Stimulated activated CD4-positive, alpha-beta T cell treated with anti-CD3 and anti-CD28 coated beads, TNF-alpha, amount 100 ng/mL, for 1 hour (primary cell): ENCODE measurements at places on chromosomes 1 and 21.

GRCh38 chr21:29231756-29232529 is 66.8 kb upstream of the BACH1 start:
- DNase-seq = no peak

DNA sequence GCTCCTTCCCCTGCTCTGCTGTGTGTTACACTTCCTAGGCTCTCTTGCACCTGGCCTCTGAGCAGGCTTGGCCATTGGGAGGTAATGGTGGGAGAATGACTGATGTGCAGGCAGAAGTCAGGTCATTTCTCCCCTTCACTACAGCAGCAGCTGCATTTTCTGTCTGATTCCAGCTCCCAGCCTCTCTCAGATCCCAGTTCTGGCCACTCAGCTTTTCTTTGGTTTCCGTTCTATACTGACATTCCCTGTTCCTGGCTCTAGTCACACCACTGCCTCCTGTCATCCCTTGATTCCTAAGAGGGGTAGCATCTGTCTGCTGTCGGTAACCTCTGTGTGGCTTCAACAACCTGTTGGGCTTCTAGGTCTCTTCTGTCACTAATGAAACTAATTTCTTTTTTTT is 127.7 kb upstream of the HOOK1 start:
- DNase-seq = no peak

DNA sequence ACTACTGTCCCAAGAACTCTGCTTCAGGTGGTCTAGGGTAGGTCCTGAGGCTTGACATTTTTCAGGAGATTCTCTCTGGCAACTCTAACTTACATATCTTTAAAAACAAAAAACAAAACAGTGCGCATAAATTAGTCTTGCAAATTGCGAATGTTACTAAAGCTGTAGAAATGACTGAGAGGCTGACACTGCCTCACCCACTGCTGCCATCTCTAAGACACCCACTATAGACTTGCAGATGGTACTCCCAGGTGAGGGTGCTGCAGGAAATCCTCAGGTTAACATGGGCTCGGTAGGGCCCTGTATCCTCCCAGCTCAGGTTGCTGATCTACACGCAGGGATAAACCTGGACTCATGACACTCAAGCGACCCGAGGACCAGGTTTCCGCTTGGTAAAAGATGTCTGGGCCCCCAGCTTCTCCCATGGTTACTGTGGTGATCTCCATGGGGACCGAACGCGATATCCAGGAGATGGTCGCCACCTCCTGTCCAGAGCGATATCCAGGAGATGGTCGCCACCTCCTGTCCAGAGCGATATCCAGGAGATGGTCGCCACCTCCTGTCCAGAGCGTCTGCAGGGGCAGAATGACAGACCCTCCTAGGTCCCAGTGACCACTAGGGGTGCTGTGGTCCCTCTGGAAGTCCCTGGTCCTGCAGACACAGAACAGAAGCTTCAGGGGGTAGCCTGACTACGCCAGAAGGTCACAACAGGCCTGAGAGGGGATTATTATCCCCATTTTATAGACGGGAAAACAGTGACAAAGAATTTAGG is 16.2 kb upstream of the LY9 start:
- DNase-seq = no peak

- no peak for DNase-seq
Observed at GRCh38 chr21:25742900-25743299, 8.1 kb downstream of the GABPA start.

- DNase-seq = no peak
Observed at GRCh38 chr1:225657462-225657989, 4.6 kb upstream of the ENAH start.

GRCh38 chr1:24118410-24119242 is 6.7 kb upstream of the MYOM3 start:
- no peak for DNase-seq

DNA sequence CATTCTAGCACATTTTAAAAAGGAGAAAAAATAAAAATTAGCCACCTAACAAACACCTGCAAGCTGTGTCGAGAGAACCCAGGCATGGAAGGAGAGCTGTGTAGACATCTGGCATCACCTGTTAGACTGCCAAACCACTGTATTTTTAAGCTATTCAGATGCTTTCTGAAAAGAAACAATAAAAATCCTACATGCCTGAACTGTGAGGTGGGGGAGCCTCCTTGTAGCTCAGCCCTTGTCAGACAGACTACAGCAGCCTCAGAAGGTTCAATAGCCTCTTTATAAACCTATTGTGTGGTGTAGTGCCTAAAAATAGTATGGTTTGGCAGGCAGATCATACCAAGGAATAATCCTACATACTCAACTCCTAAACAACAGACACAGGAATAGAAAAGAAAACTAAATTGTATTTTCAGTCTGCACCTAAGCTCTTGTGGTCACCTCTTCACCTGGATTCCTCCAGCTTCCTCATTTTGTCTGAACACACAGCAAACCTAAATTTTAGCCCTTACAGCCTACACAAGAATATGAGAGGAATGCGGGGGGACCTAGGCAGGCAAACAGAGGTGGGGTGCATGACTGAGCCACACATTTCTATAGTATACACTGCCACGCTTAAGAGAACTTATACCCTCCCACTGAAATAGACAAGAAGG is 67.0 kb downstream of the SIPA1L2 start:
- DNase-seq = no peak

DNA sequence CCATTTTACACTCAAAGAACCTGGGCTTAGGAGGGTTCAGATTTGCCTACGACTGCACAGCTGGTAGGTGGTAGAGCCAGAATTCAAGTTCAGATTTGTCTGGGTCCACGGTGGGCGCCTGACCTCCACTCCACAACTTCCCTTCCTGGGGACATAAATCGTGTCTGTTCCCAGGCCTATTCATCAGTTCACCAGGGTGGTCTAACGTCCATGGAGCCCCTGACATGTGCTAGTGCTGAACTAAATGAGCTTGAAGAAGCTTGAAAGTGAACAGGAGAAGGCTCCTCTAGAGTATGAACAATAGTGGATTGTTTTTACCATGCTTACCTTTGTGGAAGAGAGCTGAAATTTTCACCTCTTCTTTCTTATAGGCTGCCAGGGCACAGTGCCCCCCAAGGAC is 32.5 kb upstream of the KIF1B start:
- no peak for DNase-seq

DNA sequence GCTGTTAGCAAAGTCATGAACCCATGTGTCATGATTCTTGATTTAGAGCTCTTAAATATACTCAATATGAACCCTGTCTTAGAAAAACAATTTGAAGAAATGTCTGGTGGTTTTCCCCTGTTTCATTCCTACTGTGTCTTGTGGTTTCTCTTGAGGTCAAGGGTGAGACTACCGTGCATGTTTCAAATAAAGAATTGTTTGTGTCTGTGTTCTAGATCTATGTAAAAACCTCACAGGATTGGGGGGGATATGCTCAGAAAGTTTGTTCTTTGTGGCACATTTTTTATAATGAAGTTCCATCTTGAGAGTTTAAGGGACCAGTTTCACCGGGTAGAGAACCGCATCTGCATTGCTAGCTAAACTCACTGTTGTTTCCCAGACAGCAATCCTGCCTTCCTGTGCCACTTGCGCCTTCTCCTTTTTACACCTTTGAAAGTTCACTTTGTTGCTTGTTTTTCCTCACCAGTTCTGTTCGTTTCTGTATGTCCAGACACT is 30.9 kb upstream of the CACYBP start:
- no peak for DNase-seq

- no peak for DNase-seq
Observed at GRCh38 chr21:35223480-35224156, 174.5 kb upstream of the RUNX1 start.

GRCh38 chr1:161258439-161259344 is at the start of gene PCP4L1:
PCP4L1 (plus strand) TSS chr1:161258745; CDS start chr1:161258975, 230 bp downstream.
- DNase-seq = peak; percentile 18

GRCh38 chr1:200409203-200409760 is 554 bp downstream of the ZNF281 start:
- no peak for DNase-seq

DNA sequence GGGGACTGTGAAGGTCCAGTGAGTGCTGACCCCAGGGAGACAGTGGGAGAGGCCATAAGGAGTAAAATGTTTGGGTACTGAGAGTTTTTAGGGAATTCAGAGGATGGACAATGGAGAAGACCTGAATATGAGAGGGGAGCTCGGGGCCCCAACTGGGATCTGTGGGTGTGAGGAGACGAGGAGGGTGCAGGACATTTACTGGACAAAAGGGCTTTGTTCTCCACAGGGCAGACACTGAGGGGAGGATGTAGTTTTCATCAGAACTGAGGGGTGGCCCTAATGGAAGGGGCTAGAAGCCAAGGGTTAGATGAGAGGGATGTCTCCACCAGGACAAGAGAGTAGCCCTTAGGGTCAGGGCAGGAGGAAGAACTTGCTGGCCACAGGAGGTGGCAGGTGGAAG is 30.0 kb downstream of the TMCC2 start:
- DNase-seq = no peak

DNA sequence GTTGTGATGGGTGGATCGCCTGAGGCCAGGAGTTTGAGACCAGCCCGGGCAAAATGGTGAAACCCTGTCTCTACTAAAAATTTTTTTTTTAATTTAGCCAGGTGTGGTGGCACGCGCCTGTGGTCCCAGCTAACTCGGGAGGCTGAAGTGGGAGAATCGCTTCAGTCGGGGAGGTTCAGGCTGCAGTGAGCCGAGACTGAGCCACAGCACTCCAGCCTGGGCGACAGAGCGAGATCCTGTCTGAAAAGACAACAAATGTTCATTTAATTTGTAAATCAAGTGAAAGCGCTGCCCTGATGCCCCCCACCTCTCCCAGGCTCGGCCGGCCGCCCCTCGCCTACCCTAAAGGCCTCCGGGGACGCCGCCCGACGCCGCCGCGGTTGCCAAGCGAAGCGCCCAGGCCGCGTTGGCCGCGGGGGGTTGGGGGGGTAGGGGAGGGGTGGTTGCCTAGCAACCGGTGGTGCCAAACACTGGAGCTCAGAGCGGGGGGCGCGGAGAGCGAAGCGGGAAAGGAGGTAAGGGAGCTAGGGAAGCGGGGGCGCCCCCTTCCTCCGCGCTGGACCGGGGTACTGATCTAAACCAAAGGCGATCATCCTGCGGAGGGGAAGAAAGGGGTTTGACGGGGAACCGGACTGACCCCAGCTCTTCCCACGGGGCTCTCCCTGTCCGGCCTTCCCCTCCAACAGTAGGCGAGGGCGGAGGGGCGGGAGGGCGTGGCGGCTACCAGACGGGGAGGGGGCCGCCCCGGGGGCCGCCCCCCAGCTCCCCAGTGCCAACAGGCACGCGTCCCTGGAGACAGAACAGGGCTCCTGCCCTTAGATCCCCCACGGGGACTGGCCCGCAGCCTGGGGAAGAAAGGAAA is at the start of gene TEKT2:
TSS of gene TEKT2 (plus strand) at position 460 of the 862 bp plus-strand sequence. CDS start 828 bp downstream, outside the sequence.
- no peak for DNase-seq

GRCh38 chr1:31238612-31238985 is 1.1 kb downstream of the NKAIN1 start:
- DNase-seq = no peak

DNA sequence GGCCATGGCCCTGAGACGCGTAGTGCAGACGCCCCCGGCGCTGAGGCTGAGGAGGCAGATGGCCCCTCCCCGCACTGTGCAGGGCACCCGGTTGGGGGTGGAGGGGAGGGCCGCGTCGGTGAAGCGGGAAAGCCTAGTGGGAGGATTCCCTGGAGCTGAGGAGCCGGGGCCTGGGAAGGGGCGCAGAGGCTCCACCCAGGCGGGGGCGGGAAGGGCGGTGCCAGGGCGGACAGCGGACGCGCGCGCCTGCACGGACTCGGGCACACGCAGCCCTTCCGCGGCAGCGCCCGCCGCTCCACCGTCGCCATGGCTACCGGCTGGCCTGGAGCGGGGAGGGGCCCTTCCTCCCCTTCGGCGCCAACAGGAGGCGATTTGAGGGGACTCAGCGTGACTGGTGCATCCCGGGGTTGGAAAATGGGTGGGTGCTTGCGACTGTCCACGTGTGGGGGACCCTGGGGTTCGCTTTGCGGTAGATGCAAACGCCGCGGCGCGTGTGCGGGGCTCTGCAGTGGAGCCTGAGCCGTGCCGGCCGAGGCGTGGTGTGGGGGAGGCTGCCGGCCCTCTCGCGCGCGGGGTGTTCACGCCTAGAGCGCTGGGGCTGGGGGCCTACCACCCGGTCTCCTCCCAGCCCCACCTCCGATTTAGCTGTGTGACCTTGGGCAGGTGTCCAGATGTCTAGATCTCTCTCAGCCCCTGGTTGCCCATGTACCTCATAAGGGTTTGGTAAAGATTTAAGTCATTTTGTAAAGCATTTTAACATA is 35.1 kb downstream of the PTPRF start:
- peak; percentile 7 for DNase-seq

DNA sequence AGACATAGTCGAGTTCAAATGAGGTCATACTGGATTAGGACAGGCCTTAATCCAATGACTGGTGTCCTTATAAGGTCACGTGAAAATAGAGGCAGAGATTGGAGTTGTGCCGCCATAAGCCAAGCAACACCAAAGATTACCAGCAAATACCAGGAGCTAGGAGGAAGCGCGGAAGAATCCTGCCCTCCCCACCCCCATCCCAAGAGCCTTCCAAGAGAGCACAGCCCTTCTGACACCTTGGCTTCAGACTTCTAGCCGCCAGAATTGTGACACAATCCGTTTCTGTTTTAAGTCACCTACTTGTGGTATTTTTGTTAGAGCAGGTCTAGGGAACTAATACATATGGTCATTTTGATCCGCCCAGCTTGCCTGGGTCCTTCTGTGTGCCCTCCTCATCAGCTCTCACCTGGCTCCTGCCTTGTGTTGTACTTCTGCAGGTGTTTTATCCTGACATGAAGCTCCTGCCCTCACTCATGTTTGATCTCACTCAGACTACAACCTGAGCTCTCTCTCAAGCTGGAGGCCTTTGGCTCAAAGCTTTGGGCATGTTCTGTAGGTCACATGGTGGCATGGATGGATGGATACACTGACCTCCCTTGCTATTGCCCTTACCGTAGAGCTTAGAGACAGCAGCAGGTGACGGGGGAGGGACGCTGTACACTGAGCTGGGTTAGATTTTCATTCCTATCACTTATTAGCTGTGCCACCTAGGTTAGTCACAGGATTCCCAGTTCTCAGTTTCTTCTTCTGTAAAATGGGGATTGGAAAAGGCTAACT is 10.7 kb upstream of the NUAK2 start:
- no peak for DNase-seq

DNA sequence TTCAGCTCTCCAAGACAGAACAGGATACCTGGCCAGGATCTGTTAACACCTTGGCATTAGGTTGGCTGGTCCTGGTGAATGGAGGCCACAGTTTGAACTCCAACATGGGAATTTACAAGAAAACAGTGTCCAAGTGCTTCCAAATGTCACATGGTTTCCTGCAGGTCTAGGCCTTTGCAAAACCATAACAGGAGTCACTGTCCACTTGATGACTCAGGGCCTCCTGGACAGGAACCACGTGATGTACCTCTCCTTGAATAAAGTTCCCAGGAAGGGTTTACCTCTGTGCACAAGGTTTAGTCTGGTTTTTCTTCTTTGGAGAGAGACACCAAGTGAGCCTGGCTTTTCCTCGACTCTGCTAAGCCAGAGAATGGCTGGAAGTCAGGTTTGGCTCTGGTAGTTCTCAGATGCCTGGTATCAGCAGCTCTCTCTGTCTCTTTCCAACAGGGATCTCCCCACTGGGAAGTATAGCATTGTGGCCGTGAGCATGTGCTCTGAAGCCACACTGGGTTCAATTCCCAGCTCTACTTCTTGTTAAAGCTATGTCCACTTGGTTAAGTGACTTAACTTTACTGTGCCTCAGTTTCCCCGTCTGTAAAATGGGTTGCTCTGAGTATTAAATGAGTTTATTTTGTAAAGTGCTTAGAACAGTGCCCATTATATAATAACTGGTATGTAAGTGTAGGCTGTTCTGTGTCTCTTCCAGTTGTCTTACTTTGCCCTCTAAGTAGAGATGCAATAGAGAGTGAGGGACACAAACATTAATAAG is 27.3 kb upstream of the TMEM61 start:
- DNase-seq = no peak
